ENCODE measurements at places on chromosomes 1 and 21.

GRCh38 chr1:20466273-20466672 lies 19.7 kb downstream of the CAMK2N1 start:
- DNase-seq: no peak

GRCh38 chr1:10267319-10267718 lies 56.9 kb downstream of the KIF1B start:
- no peak for DNase-seq

GRCh38 chr1:229480495-229480894 lies 27.6 kb downstream of the NUP133 start:
- no peak for DNase-seq

DNA sequence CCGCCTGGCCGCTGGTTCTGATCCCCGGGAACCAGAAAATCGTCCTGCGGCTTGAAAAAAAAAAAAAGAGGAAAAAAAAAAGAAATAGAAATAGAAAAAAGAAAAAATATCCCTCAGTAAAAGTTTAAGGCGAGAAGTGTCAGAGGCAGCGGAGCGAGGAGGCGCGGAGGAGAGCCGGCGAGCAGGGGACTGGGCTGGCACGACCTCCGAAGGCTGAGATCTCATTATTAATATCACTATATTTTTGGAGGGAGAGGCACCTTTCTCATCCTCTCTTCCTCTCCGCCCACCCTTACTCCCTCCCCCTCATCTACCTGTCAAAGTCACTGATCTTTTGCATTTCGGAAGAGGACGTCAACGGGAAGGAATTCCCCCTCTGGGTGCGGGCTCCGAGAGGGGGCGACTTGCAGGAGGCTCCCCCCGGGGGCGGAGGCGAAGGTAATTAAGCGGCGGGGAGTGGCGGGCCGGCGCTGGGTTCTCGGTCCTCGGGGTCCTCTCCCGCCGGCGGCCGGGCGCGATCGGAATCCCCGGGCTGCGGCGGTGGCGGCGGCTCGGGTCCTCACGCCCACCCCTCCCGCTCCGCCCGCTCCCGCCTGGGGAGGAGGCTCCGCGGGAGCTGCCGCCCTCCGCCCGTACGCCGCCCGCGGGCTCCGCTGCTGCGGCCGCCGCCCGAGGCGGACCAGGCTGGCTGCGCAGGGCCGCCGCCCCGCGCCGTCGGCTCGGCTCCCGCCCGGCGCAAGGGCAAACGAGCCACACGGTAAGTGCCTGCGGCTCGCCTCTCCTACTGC lies at the start of gene NTNG1:
Gene NTNG1, plus strand, starts transcription at position 337 of the 788 bp plus-strand sequence.
- DNase-seq: no peak

DNA sequence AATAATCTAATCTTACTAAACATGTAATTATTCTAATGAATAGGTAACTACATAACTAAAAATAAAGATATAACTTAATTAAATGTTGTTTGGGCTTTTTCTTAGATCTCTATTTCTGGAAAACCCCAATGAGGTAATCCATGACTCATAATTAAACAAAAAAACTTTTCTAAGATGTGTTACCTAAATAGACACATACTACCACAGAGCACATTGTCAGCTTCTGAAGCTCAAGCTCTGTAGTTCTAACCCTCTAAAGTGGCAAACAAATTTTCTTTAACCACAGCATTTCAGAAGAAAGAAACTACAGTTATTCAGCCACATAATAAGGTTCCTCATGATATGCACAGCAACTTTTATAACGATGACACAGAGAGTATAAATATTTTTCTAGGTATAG lies 4.2 kb downstream of the OR6K3 start:
- DNase-seq: no peak

DNA sequence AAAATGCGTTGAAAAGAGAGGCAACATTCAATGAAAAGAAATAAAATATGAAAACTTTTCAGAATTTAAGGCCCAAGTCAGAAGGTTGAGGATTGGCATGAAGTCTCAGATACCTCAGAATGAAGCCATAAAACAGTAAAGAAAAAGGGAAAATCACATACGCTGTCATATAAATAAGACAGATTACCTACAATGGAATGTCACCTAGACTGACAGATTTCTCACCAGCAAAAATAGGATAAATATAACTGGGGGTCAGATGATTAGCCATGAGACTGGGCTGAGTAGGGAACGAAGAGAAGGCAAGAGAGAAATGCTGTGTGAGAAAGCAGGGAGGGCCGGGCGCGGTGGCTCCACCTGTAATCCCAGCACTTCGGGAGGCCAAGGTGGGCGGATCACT lies 51.6 kb upstream of the DESI2 start:
- DNase-seq: no peak

- DNase-seq: no peak
Observed at GRCh38 chr1:53400761-53401674, 58.2 kb upstream of the DMRTB1 start.

- no peak for DNase-seq
Observed at GRCh38 chr1:145878724-145879123, 6.9 kb downstream of the ANKRD35 start.

DNA sequence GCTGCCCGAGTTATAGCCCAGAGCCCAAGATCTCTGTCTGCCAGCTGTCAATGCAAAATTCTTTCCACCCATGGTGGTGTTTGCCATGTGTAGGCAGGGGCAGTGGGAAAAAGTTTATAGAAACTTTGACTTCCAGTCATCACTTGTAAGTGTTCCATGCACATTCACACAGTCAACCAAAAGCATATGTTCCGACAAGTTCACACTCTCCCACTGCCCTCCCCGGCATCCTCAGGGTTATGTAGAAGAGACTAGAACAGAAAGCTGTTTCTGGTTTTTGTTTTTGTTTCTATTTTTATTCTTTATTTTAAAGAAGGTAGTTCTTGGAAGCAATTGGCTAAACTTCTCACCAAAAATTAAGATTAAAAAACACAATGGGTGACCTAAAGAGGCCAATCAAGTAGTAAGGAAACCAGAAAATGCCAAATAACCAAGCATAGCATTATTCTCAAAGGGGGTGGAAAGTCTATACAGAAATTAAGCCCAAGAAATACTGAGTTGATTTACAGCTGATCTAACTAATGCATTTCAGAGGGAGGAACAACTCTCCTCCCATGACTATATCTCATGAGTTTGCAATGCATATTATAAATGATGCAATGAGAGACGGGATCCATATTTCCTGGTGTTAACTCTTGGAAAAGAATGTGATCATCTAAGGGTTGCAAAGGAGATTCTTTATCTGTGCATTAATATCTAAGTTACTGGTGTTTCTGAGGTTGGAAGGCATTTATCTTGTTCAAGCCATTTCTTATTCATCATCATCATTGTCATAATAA lies 91.5 kb upstream of the ETS2 start:
- DNase-seq: no peak

DNA sequence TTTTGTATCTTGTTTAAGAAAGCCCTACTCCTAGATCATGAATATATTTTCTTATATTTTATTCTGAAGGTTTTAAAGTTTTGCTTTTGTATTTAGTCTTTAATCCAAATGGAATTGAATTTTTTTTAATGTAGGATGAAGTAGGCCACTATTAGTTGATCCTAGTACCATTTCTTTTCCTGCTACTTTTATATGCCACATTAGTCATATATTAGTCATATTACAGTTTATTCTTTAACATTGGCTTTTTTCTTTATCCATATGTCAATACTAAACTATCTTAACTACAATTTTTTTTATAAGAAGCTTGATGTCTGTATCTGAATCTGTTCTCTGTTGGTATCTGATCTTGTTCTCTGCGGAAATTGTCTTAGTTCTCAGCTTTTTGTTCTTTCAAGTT lies 48.8 kb downstream of the MAN1A2 start:
- no peak for DNase-seq

DNA sequence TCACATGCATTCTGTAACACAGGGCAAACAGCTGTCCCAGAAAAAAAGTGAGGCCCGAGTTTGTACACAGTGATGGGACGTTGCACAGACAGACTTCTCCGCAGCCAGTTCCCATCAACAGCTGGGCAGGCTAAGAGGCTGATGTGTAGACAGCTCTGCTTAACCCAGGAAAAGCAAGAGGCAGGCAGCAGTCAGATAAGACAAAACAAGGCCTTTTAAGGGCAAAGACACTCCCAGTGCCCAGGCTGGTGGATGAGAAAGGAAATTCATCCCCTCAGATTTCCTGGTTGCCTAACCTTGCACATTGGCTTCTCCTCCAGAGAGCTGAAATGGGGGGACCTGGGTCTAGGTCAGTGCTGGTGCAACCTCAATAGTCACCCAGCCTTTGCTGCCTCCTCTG lies 17.2 kb upstream of the PHLDA3 start:
- no peak for DNase-seq

DNA sequence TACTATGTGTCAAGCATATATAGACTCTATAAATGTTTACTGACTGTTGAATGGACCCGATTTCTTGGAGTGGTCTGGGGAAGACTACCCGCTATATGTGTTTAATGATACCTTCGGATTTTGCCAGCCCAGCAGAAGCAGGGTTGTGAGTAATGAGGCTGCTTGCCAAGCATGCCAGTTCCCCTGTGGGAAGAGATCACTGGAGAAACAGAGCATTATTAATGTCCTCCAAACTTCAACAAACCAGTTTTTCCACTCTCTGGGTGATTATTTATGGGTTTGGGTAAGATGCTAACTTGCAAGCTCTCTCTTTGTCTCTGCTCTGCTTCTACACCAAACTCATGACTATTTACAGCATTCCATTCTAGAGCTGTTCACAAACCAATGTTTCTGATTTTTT lies 25.1 kb upstream of the PHGDH start:
- no peak for DNase-seq

GRCh38 chr1:154843636-154844296 lies 26.3 kb downstream of the KCNN3 start:
- no peak for DNase-seq

DNA sequence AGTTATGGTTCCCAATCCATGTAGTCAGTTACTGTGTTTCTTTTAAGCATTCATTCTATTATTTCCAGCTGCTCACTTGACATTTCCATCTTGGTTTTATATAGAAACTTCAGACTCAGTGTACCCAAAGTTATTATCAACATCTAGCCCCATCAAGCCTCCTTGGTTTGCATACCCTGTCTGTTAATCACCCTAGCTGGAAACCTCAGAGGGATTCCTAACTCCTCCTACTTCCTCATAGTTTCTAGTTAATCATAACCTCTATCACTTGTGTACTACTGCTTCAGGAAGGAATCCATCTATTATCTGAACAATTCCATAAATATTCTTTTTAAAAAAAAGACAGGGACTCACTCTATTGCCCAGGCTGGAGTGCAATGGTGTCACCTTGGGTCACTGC lies 293.3 kb downstream of the SDCCAG8 start:
- no peak for DNase-seq

GRCh38 chr1:101964708-101965107 lies 32.0 kb downstream of the OLFM3 start:
- DNase-seq: no peak

DNA sequence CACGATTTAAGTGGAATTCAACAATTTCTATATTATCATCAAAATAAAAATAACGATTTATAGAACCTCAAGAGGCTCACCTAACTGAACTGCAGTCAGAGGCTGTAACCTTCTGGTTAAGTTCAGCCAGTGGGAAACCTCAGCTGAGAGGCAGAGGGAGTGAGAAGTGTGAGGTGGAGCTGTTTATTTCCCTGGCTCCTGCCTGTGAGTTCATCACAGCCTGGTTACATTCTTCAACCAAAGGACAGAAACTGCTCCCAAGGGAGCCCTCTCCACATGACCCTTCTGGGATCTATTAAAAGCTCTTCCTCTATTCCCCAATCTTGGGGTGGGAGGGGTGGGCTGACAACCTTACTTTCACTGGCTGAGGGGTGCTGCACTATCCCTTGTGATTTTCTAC lies 22.2 kb downstream of the DYNLT5 start:
- no peak for DNase-seq

DNA sequence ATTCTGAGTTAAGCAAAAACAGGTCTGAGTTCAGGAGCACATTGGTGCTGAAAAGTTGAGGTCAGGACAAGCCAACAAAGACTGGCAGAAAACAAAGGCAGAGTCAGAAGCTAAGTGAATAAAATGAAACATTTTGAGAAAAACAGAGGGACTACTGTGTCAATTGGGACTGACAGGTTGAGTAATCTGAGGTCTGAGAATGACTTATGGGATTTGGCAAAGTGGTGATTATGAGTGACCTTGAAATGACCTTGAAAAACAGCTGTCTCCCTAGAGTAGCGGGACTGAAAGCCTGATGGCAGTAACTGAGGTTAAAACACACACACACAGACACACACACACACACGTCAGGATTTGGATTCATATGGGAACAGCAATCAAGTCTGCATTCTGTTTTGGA lies 8.8 kb upstream of the COG2 start:
- DNase-seq: no peak

GRCh38 chr1:94302497-94302896 lies 65.1 kb upstream of the ARHGAP29 start:
- no peak for DNase-seq

- no peak for DNase-seq
Observed at GRCh38 chr1:213680677-213681325, 307.0 kb upstream of the PROX1 start.

GRCh38 chr1:34645919-34646318 lies 108.9 kb upstream of the GJB5 start:
- no peak for DNase-seq

DNA sequence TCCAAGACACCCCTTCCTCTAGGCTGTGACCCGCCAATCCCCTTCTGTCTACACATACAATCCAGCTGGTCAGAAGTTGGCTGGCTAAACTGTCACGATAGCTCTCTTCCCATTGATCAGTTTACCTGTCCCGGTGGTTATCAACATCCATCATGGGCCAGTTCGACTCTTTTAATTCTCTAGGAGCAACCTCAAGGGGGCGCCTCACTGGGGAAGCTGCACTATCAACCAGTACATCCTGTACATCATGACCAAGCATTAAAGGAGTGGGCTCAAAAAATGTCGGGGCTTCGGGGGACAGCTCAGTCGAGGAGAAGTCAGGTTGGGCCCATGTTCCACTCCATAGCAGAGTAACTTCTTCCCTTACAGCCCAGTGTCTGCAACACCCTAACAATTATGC lies 53.2 kb upstream of the B3GALNT2 start:
- DNase-seq: peak; percentile 3

DNA sequence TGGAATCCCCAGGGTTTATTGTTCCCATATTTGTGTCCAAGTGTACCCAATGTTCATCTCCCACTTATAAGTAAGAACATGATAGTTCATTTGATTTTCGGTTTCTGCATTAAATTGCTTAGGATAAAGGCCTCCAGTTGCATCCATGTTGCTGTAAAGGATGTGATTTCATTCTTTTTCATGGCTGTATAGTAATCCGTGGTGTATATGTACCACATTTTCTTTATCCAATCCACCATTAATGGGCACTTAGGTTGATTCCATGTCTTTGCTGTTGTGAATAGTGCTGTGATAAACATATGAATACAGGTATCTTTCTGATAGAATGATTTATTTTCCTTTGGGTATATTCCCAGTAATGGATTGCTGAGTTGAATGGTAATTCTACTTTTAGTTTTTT lies 20.0 kb upstream of the BATF3 start:
- no peak for DNase-seq

DNA sequence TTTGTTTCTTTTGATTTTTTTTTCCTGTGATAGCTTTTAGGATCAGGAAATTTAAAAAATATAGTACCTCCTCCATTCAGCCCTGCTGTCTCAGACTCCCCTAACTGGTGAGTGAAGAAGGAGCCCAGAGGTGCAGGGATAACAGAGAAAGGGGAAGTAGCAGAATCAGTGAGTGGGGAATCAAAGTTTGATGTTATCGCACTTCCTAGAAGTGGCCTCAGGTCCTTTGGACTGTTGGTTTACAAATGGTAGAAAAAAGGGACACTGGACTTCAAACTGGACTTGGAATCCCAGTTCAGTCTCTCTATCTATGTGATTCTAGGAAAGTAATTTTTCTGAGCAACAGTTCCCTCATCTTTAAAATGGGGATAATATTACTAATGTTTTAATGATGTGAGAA lies 99.5 kb downstream of the FGGY start:
- no peak for DNase-seq

Measured in activated CD4-positive, alpha-beta T cell treated with anti-CD3 and anti-CD28 coated beads, Interleukin-2, amount 50 U/mL, for 1 hour (primary cell).